Activated T-cell treated with anti-CD3 and anti-CD28 coated beads, Interleukin-2, amount 50 U/mL, for 24 hours (primary cell): ENCODE measurements at places on chromosomes 7 and 10.

DNA sequence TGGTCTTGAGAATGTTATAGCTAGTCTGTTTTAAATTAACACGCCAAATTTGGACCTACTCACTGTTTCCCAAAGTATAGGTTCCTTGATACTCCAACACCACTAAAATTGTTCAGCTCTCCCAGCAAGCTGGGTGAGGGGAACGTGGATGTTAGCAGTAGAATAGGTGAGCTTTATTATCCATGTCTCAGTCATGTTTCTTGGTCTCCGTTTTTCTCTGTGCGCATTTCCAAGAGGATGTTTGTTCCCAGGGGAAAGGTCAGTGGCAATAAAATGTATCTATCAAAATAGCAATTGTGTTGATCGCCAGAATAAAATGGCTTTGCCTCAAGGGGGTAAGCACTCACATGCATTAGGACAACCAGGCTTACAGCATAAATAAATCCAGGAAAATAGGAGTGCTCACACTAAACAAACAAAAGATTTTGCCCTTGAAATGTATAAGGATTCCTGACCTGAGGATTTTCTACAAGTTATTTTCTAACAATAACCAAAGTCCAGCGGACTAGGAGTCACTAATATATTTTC, 187.0 kb upstream of the C7orf33 start:
- no peak for DNase-seq

DNA sequence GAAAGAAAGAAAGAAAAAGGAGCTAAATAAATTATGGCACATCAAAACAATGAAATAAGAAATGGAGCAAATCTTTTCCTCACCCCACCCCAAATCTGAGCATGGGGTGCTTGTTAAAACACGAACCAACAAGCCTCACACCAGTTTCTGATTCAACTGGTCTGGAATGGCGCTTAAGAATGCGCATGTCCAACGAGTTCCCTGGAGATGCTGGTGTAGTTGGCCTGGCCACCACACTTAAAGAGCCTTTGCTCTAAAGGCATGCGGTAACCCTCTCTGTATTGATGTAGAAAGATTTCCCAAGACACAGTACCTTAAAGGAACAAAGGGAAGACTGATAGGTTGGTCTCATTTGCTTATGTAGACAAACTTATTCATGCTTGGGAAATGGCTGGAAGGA, 49.1 kb upstream of the STEAP1B start:
- no peak for DNase-seq

DNA sequence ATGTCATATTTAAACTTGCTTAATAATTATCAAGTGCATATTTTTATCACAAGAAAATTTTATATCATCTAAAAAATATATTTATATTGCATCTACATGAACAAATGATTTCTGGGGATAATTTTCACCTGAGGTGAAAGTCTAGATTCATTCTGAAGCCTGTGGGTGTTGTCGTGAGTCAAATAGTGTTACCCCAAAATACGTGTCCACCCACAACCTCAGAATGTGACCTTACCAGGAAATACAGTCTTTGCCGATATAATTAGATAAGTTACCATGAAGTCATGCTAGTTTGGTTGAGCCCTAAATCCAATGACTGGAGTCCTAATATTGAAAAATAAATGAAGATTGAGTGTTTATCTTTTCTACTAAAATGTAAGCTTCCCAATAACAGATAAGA, 203.0 kb upstream of the MDFIC start:
- DNase-seq, result no peak

DNA sequence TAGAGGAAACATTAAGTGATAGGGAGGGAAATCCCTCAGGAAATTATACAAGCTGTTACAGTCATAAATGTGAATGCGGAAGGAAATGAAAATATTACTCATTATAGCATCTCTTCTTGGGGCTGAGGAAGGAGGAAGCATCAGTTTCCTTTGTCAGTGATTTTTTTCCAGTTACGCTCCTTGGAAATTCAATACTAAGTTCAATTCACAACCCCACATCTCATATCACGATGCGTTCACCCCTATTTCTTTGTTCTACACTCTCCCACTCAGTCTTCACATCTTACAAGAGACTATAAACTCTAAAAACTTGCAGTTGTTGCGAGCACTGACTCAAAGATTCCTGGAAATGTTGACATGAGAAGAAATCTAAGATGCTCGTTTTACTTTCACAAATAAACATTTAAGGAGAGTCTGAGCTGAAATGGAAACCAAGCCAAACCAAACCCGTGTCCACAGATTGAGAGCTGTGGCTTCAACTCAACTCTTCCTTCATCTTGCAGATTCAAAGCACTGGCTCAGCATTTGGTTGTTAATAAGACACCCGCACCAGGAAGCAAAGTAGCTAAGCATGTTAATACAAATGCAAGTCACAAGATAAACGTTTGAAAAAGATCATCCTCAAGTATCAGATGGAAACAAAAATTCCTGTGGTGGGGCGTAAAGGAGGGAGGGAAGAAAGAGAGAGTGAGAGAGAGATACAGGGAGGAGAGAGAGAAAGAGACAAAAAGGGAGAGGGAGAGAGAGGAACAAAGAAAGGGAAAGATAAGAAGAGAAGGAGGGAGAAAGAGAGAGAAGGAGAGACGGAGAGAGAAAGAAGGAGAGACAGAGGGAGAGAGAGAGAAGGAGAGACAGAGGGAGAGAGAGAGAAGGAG, 150.0 kb upstream of the RSU1 start:
- DNase-seq, result no peak

- DNase-seq, result no peak
Observed at GRCh38 chr10:100006243-100006886, 3.4 kb downstream of the DNMBP start.

DNA sequence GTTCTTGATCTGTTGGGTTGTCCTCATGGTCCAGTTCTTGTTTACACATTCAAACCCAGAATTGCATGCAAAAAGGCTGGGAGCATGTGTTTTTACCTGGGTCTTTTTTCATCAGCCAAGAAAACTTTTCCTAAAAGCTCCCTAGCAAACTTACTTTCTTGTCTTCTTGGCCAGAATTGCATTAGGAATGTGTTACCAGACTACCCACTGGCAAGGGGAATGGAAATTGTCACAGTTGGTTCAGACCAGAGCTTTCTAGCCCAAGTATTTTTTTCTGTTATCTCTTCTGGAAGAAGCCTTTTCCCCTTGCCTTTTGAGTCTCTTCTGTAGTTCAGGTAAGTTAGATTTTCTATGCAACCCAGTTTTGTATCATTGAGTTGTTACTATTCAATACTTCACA, 77.5 kb downstream of the BMPR1A start:
- no peak for DNase-seq
